ENCODE measurements at places on chromosomes 7 and 10. TPM values are rescaled to one million over a fixed set of nuclear protein-coding genes. Genes with fewer than 3 reads are reported as not detected.
A peak's percentile ranks its signal among the peaks of the same experiment; 100 is the strongest.

FZD1 gene
- 10.3 TPM for total RNA-seq

SEMA3E gene
- total RNA-seq: 0.24 TPM

GBX1 gene
- 2.4 TPM for total RNA-seq

METTL27 gene
- 0.27 TPM for total RNA-seq

AMPH gene
- total RNA-seq: 2.4 TPM

FAM24A gene
- total RNA-seq: not detected

CAV2 gene
- 239 TPM for total RNA-seq

GNG11 gene
- total RNA-seq: 21.6 TPM

LRRN3 gene
- total RNA-seq: 12.4 TPM

- no peak for DNase-seq
Measured at GRCh38 chr7:155489862-155490696, 32.1 kb downstream of the EN2 start.

DNA sequence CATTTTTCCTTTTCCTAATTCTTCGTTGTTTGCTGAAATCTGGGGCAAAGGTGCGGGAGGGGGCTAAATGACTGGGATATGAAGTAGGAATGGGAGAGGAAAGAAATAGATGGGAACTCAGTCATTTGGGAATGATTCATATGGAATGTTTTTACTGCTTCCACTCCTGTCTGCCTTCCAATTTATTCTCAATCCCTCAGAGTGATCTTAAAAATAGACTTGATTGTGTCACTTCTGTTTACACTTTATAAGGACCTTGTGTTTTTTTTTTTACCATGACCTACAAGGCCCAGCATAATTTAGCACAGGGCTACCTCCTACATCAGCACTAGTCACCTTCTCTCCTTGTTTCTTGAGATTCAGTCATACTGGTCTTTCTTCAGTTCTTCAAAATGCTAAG lies 97.9 kb downstream of the PTEN start:
- DNase-seq: no peak

- DNase-seq: peak; percentile 92
Measured at GRCh38 chr7:96709381-96710228, at the start of gene SEM1. TSS of gene SEM1 (minus strand) at chr7:96709846. CDS start at chr7:96709763, 83 bp downstream.

DNA sequence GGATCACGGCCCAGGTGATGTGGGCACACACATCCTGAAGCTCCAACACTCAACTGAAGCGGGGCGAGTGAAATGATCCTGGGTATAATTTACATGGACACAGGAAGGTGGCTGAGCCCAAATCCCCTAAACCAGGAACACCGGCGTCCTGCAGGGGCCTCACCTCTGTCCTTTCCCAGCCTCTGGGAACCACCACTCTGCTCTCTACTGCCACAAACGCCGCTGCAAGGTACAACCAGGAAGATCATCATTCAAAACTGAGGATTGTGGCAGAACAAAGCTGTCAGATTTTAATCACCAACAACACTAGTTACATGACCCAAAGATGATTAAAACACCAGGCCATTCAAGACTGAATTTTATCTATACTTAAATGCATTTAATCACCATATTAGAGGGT lies 104.0 kb downstream of the DIP2C start:
- DNase-seq: no peak

GRCh38 chr7:123054357-123055133 lies 59.0 kb upstream of the TAS2R16 start:
- no peak for DNase-seq

GRCh38 chr10:69873135-69873639 lies 71.5 kb downstream of the COL13A1 start:
- DNase-seq: no peak

DNA sequence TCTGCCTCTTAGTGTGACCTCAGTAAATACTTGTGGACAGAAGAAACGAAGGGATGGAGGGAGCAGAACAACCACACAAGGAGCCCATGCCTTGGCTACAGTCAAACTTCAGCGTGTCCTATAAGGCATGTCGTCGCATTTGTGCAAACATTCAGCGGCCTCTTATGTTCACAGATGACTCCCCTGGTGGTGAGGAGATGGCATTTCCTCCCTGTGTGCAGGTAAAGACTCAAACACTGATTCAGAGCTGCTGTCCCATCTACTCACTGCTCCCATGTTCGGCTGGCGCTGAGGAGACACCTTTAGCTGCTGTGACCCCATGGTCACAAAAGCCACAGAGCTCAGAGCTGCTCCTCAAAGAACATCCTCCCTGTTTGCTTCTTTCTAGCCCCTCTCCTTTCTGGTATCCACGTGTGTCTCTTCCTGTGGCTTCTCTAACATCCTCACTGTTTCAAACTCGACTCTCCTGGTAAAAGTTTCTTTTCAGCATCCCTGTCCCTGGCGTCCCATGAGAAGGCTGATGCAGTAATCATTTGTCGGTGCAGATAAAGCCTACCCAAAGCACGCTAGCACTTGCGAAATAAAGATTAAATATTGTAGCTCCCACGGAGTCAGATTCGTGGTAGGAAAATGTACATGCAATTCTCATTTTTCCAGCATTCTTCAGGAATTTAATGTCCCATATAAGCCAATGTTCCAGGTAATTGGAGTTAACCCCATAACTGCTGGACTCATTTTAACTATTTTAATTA lies 124.9 kb upstream of the NEBL start:
- no peak for DNase-seq

DNA sequence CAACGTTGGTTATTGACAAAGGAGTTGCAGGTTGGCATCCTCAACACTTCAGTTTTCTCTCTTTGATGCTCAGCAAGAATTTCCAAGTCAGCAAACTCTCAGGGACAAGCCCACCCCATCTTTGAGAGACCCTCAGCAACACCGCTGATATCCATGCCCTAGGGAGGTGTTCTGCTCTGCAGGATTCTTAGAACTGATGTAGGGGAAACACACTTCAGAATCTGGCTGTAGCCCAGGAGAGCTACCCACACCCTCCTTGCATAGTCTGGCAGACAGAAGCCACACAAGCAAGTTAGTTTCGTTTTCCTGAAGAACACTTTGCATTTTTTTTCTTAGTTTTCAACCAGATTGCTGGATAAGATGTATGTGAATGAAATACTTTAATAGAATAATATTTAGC lies 822 bp downstream of the SAMD9L start:
- no peak for DNase-seq

- DNase-seq: no peak
Measured at GRCh38 chr7:36583318-36583717, 141.0 kb downstream of the AOAH start.

- DNase-seq: no peak
Measured at GRCh38 chr10:74746813-74747212, 79.6 kb upstream of the KAT6B start.

DNA sequence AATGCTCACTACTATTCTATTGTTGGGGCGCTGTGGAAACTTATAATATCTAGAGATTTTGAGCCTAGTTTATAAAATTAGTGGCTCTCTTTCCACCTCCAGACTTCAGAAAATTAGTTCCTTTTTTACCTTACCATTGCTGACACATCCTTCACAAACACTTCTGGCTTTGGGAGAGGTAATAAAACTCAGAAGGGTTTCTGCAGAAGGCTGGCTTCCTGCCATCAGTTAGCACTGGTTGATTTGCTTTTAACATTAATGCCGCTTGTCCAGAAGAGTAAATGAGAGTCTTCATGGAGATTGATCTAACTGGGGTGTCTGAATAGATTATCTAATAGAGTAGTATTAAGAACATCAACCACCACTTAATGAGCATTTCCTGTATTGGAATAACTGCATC lies 20.3 kb downstream of the ACSM6 start:
- no peak for DNase-seq

GRCh38 chr7:142592231-142592630 lies 157.0 kb upstream of the PRSS1 start:
- no peak for DNase-seq

DNA sequence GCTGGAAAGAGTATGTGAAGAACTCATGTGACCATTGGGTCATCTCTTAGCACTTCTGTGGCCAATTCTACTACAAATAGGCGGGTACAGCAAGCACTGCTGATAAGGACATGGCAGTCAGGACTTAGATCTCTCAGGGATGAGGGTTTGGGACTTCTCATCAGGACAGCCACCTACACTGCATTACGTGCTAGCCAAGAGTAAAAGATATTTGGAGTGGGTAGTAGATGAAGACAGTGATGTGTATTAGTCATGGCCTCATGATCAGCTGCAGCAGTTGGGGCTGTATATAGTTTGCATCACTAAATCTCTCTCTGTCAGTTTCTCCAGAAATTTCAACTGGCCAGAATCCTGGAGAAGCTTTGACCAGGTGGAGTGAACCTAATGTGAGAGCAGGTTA lies 9.2 kb downstream of the TAS2R60 start:
- DNase-seq: no peak

DNA sequence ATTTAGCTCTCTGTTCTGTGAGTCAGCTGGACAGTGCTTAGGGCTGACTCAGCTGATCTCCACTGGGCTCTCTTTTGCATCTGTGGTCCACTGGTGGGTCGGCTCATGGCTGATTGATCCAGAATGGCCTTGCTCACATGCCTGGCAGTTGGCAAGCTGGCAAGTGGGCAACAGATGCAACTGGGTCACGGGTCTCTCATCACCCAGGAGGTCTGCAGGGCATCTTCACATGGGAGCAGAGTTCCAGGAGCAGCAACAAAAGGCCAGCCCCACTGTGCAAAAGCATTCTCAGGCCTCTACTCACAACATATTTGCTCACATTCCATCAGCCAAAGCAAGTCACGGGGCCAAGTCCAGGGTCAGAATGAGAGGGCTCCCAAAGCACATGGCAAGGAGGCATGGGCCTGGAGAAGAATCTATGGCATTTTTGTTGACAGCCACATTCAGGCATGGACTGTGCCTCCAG lies 98.8 kb downstream of the OAT start:
- no peak for DNase-seq

DNA sequence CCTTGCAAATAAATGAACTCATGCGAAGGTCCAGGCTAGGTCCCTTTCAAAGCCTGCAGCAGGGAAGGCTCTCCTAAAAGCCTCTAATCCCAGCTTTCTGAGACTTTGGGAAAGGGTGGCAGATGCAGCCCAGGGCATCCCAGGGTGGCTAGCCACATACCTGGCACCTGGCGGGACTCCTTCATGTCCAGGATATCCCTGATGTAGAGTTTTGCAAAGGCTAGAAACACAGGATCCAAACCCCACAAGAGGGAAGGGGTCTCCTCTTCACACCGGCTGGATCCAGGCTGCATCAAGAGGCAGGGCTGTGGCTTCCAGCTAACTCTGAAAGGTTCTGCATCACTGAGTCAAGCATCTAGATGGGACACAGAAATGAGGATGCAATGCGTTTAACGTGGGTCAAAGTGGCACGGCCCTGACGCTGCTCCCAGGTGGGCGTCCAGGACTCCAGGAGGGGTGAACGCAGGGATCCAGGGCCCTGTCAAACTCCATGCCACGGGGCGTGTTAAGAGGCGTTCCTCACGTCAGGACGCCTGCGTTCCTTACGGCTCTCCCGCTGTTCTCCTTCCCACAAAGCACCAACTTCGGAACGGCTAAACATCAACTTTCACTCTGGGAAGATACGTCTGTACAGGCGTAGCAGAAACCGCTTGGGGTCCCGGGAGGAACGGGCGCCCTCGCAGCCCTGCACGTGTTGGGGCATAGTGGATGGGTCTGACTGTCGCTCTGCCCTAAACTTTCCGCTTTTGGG lies 507 bp downstream of the STN1 start:
- peak; percentile 69 for DNase-seq

DNA sequence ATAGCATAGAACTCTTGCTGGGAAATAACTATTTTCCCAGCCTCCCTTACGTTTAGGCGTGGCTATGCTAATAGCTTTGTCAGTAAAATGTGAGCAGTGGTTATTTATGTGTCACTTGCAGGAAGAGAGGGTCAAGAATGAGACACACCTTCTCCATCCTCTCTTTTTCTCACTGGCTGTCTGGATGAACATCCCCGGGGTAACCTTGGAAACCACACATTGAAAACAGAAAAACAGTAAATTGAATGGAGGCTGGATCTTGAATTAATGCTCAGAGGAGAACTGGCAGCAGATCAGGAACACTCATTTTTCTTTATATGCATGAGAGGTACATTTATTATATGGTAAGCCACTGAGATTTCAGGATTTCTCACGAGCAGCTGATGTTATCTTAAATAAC lies 127.6 kb downstream of the DNAJB9 start:
- DNase-seq: no peak

All from Right ventricle myocardium inferior (tissue), 1 donor.